Ammon's horn (tissue), 1 donor: ENCODE measurements at places on chromosomes 16 and 17.
A peak's percentile ranks its signal among the peaks of the same experiment; 100 is the strongest.

- no peak for DNase-seq
These were observed 11.8 kb upstream of the NUDT16L1 start for GRCh38 chr16:4681471-4682083.

DNA sequence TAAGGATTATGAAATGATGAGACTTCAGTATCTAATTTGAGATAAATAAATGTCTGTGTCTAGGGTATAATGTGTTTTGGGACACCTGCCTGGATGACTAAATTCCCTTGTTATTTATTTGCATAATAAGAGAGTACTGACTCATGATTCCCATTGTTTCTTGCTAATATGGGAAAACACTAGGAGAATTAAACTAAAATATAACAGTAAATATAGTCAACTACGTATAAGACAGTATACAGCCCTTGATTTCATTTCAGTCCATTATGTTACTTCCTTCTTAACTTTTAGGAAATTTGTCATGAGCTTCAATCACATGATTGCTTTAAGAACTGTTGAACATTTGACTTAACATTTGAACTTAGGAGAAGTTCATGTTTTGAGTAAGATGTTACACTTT lies 62.4 kb downstream of the VMP1 start:
- peak; percentile 22 for DNase-seq

GRCh38 chr16:78813661-78814311 lies 714.3 kb downstream of the WWOX start:
- DNase-seq, result no peak

- no peak for DNase-seq
These were observed 11.4 kb upstream of the CLDN9 start for GRCh38 chr16:3001316-3001715.

GRCh38 chr16:68105611-68106010 lies 20.4 kb downstream of the NFATC3 start:
- no peak for DNase-seq

GRCh38 chr16:85638695-85639409 lies 25.7 kb downstream of the GSE1 start:
- no peak for DNase-seq

DNA sequence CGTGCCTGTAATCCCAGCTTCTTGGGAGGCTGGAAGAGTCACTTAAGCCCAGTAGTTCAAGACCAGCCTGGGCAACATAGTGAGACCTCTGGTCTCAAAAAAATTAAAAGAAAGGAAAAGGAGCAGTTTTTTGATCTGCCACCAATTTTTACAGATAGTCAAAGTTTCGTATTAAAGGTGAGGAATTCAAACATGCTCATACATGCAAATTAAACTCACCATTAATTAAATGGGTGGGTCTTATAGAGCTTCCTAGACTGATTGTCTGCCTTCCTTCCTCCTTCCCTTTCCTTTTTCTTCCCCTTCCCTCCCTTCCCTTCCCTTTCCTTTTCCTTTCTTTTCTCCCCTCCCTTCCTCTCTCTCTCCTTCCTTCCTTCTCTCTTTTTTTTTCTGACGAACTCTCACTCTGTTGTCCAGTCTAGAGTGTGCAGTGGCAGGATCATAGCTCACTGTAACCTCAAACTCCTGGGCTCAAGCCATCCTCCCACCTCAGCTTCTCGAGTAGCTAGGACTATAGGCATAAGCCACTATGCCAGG lies 36.4 kb upstream of the VPS4A start:
- DNase-seq, result no peak

GRCh38 chr16:55701442-55702319 lies 45.9 kb downstream of the SLC6A2 start:
- peak; percentile 34 for DNase-seq

- no peak for DNase-seq
These were observed 101.2 kb downstream of the WWOX start for GRCh38 chr16:78200623-78201096.

DNA sequence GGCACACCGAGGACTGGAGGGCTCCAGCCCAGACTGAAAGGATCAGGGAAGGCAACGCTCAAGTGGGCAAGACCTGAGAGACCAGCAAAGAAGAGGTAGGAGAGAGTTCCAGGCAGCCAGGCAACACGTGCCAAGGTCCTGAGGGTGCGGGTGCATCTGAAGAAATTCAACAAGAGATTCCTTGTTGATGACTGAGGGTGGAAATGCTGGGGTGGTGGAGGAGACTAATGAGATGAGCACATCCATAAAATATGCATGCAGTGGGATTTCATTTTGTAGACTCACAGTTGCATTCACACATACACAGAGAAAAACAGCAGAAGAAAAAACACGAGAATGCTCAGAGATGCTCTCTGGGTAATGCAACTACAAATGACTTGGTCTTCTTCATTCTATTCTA lies 154.8 kb upstream of the FOXF1 start:
- no peak for DNase-seq

GRCh38 chr16:50684823-50685461 lies 3.8 kb upstream of the SNX20 start:
- DNase-seq, result no peak

GRCh38 chr16:8355675-8356074 lies 234.6 kb downstream of the TMEM114 start:
- peak; percentile 22 for DNase-seq

GRCh38 chr16:67897231-67897630 lies 4.2 kb downstream of the PSKH1 start:
- peak; percentile 65 for DNase-seq

DNA sequence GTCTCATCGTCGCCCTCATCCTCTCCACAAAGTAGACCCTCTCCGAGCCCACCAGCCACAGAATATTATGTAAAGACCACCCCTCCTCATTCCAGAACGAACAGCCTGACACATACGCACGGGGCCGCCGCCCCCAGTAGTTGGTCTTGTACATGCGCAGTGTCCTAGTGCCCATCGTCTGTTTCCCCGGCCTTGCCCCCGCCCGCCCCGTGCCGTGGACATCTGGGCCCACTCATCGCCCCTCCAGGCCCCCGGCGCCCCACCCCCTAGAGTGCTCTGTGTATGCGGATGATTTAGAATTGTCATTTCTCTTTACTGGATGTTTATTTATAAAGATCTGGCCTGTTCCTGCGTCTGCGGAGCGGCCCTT lies 475 bp upstream of the AMDHD2 start:
- no peak for DNase-seq

DNA sequence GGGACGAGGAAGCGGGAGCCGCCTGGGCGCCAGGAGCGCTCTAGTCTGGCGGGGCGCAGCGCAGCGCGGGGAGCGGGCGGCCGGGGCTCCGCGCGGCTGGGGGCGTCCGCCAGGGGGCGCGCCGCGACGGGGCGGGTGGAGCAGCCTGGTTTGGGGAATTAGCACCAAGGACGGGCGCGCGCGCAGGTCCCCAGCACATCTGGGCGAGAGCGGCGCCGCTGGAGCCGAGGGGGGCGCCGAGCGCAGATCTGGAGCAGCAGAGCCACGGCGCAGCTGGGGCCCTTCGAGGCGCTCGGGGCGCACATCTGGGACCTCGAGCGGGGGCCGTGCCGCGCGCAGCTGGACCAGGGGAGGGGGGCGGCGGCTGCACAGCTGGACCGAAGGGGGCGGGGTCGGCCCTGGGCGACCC lies at the start of gene NXPH3:
Gene NXPH3 (plus strand): TSS at position 193 of the 409 bp plus-strand sequence. CDS start 349 bp downstream, outside the sequence.
- DNase-seq, result no peak

DNA sequence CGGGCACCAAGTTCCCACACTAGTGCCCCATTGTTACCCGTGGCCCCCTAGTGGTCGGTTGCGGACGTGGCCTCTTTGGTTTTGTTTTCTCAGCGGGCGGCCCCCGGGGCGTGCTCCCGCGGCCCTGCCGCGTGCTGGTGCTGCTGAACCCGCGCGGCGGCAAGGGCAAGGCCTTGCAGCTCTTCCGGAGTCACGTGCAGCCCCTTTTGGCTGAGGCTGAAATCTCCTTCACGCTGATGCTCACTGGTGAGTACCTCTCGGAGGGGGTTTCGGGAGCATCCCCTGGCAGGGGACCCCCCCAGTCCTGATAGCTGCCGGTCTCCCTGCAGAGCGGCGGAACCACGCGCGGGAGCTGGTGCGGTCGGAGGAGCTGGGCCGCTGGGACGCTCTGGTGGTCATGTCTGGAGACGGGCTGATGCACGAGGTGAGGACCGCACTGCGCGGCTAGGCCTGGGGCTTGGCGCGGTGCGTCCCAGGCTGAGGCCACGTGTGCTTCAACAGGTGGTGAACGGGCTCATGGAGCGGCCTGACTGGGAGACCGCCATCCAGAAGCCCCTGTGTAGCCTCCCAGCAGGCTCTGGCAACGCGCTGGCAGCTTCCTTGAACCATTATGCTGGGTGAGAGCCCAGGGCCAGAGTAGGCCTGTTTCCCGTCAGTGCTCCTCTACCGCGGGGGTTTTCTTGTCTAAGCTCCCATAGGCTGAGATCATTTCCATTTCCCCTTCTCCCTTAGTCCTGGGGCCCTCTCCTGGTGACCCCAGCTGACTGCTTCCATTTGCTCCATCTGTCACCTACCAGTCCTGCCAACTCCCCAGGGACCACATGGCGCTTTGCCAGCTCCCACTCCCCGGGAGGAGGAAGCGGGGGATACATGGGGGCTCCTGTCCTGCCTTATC lies 1.7 kb downstream of the SPHK1 start:
- peak; percentile 49 for DNase-seq

DNA sequence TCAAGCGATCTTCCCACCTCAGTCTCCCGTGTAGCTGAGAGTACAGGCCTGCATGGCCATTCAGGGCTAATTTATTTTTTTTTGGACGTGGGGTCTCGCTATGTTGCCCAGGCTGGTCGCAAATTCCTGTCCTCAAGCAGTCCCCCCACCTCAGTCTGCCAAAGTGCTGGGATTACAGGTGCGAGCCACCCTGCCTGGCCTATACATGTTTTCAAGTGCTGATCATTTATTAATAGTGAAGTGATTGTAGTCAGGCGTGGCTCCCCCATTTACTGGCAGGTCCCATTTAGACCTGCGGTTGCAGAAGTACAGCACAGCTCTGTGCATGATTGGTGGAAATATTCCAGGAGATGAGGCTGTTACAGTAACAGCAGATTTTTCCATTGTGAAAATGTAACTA lies 8.4 kb downstream of the FOXK2 start:
- DNase-seq, result no peak

GRCh38 chr16:22934786-22935185 lies 120.8 kb downstream of the HS3ST2 start:
- DNase-seq, result no peak

DNA sequence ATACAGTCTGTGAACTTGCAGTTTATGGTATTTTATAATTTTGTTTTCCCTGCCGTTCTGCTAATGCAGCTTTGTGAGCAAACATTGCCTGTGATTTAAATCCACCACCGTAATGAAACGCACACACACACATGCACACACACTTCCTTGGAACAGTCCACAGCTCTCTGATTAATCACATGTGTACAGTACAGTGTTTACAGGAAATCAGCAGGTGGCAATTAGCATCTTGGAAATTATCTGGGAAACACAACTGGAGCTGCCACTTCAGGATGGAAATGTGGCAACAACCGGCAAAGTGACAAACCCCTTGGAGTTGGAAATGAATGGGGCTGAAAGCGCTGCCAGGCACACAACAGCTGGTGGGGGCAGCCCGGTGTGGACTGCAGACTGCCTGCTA lies 12.9 kb upstream of the ZKSCAN2 start:
- DNase-seq, result no peak

GRCh38 chr16:62872339-62872738 lies 836.1 kb upstream of the CDH8 start:
- DNase-seq, result no peak

GRCh38 chr17:39952680-39953470 lies 9.9 kb upstream of the GSDMA start:
- DNase-seq, result peak; percentile 97

DNA sequence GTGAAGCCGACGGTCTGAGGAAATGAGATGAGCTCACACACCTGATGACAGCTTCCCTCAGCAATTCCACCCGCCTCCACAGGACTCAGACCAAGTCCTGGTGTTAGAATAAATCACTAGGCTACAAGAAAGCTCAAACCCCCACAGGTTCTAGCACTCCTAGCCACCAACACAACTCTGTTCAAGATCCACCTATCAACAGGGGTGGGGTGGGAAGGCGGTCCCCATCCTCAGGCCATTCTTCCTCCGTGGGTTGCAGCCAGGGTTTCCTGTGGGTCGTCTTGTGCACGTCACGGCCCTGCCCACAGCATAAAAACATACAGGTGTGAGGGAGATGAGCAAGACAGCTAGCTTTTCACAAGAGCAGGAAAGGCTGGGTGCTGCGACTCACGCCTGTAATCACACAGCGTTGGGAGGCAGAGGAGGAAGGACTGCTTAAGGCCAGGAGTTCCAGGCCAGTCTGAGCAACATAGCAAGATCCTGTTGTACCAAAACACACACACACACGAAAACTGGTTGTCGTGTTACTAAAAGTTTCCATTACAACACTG lies 81.1 kb downstream of the ANKRD11 start:
- no peak for DNase-seq

DNA sequence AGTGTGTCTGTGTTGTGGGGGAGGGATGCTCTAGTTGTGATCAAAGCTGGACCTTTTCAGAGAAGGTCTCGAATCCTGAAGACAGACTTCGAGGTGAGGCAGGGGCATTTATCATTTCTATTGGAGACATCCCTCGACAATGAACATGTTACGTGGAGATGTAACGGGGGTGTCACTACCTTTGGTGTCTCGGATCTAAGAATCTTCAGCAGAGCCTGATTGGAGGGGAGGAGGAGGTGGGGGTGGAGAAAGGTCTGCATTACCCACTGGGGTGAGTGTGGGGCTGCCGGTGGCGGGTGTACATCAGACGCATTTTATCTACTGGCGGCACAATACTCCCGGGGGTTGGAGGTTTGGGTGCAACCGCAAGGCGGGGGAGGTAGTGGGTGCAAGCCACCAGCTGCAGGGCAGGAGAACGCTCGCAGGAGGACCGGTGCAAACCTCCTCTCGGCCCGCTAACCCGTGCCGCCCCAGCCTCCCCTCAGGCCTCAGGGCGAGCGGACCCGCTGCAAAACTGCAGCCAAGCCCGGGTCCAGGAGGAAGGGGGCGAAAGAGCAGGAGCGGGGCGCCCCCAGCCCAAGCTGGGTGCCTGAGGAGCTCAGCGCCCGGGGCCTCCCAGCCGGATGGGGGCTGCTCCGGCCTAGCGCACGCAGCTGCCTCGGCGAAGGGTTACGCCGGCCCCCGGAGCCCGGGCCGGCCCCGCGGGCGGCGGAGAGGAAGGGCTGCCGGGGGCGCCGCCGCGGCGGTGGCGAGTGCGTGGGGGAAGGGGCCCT lies 735 bp downstream of the ZNF652 start:
- DNase-seq, result peak; percentile 67

- no peak for DNase-seq
These were observed 41.1 kb downstream of the KLHDC4 start for GRCh38 chr16:87724490-87725291.

DNA sequence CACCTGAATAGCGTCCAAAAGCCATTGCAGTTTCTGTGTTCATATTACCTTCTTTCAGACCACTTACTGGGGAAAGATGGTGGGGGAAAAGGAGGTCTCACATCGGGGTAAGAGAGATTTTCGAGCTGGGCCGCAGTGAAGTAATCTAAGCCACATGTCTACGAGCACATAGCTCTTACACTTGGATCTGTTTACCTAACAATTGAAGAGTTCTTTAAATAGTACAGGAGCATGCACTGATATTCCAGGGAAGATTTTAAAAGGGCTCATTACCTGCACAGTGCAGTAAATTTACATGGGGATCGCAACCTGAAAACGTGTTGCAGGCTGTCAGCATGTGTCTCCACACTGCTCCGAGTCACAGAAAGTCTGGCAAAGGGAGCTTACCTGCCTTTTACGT lies 12.6 kb downstream of the MAF start:
- DNase-seq, result no peak

GRCh38 chr17:27378482-27379175 lies 77.6 kb upstream of the KSR1 start:
- no peak for DNase-seq

- no peak for DNase-seq
These were observed 543.3 kb upstream of the EEF2KMT start for GRCh38 chr16:5640883-5641282.
